ENCODE measurements at places on chromosomes 2 and 18.

GRCh38 chr18:23812546-23813440, 123.5 kb downstream of the LAMA3 start:
- peak; percentile 41 for DNase-seq

- DNase-seq = no peak
Observed at GRCh38 chr18:76564117-76564516, 69.1 kb upstream of the ZNF516 start.

- DNase-seq = no peak
Observed at GRCh38 chr2:149653831-149654445, 66.4 kb upstream of the MMADHC start.

- no peak for DNase-seq
Observed at GRCh38 chr2:133166031-133166430, 402.2 kb downstream of the NCKAP5 start.

All from muscle of back (tissue), 13 donors.